Aorta (tissue), 5 donors: ENCODE measurements at places on chromosomes 1 and 21. TPM values are rescaled to one million over a fixed set of nuclear protein-coding genes. Genes with fewer than 3 reads are reported as not detected.
A peak's percentile ranks its signal among the peaks of the same experiment; 100 is the strongest.

Gene FAM72D
- total RNA-seq, result 0.29 TPM

DNA sequence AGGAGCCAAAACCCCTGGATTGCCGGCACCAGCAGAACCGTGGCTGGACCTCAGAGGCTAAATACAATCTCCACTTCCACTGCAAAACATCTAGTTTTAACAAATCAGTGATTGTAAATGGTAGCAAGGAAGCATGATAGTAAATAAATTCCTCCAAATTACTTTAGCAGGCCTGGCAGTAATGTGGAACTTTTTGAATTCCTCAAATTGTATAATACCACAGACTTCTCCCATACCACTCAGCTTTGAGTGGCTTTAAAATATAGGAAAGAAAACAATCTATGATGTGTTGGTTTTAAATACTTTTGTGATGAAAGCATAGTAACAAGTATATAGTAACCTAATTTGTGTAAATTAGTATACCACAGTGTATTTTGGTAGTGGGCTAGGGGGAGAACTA lies 34.1 kb downstream of the NIBAN1 start:
- H3K4me3 ChIP-seq, result no peak overlapping the region
- H3K27me3 ChIP-seq, result no peaks in the 10 kb centered on the region
- DNase-seq, result no peak
- peaks cover 12% of the 10 kb centered on the region for H3K4me1 ChIP-seq
- H3K36me3 ChIP-seq, result no peaks in the 10 kb centered on the region
- peak overlapping the region; percentile 5 for H3K27ac ChIP-seq

GRCh38 chr21:44564886-44565598 lies 6.4 kb upstream of the KRTAP10-3 start:
- no peak overlapping the region for H3K27ac ChIP-seq
- H3K36me3 ChIP-seq, result no peaks in the 10 kb centered on the region
- no peaks in the 10 kb centered on the region for H3K4me1 ChIP-seq
- no peak for DNase-seq

Gene SELL
- 11.4 TPM for total RNA-seq

Gene TDRD5
- total RNA-seq, result not detected

DNA sequence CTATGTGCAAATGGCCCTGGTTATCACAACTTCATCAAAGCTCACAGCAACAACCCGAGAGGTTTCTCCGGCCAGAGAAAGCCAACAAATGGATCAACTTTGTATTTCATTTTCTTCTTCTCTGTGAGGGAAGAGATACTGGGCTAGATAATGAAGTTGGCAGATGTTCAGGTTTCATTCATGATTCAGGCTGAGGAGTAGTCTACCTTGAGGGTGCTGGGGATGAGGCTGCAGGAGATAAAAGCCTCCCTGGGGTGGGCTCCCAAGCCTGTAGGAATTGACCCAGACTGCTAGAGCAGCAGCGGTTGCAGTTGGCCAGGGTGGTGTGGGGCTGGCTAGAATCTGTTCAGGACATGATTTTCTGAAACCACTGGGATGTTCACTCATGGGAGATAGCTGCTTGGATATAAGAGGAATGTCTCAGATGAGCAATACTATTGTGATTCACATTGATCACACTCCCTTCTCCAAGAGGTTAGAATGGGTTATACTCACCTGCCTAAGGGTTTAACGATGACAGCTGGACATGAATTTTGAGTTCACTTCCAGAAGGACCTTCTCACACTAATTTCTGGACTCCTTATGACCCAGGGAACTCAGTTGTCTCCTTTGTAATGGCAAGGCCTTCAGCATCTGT lies 64.0 kb downstream of the SYT6 start:
- H3K36me3 ChIP-seq, result no peaks in the 10 kb centered on the region
- DNase-seq, result no peak
- no peak overlapping the region for H3K27ac ChIP-seq
- no peaks in the 10 kb centered on the region for H3K4me1 ChIP-seq
- no peak overlapping the region for H3K4me3 ChIP-seq
- no peaks in the 10 kb centered on the region for H3K27me3 ChIP-seq

DNA sequence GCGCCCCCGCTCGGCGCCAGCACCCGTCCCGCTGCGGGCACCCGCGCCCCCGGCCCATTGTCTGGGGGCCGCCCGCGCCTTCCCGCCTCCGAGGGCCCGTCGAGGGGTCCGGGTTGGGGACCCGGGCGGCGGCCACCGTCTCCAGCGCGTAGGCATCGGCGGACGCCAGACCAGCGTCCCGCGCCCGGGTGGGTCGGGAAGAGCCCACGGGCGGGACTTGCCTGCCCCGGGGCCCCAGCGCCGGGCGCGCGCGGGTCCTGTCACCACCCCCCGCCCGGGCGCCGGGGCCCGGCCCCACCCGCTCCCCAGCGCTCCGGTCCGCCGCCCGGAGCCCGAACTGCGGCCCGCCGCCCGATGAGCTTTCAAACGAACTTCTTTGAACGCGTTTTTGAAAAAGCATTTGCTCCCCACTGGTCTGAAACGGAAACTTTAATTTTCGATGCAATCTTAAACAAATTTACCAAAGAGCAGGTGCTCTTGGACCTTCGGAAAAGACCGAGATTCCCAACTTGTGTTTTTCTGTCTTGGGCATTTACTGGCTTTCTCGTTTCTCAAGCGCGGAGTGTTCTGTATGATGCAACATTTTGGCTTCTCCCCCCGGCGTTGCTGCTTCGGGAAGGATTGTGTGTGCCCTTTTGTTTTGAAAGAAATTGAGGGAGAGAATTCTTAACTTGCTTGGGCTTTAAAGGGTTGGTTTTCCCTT lies 615 bp downstream of the CLIC4 start:
- peak overlapping the region; percentile 98 for H3K4me3 ChIP-seq
- H3K4me1 ChIP-seq, result peaks cover 3% of the 10 kb centered on the region
- DNase-seq, result peak; percentile 82

DNA sequence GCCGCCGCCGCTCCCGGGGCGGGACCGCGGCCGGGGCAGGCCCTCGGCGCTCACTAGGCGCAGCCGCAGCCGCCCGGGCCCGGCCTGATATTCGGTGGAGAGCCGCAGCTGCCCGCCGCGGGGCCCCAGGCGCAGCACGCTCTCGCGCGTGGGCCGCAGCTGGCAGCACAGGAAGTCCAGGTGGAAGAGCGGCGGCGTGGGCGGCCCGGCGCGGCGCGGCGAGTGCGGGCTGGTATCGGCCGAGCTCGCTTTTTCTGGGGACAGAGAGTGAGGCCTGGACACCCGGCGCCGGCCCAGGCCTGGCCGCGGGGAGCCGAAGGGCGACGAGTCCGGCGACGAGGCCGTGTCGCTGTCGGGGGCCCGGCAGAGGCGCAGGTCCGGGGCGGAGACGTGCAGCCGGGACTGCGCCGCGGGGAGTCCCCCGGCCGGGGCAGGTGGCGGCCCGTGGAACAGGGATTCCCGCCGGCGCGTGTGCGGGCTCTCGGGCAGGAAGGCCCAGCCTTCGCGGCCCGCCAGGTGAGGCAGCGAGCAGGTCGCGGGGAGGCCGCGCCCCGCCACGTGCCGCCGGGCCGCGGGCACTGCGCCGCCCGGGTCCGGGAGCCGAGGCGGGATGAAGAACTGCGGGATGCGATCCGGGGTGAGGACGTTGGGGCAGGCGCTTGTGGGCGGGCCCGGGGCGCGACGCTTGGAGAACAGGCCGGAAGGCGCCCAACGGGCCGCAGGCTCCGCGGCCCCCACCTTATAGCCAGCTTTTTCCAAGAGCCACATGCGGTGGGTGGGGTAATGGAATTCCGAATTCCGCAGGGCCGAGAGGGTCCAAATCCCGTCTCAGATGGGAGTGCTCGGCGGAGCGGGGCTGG lies 1.2 kb downstream of the C2CD4D start:
- H3K27ac ChIP-seq, result no peak overlapping the region
- H3K36me3 ChIP-seq, result no peaks in the 10 kb centered on the region
- H3K27me3 ChIP-seq, result no peaks in the 10 kb centered on the region
- DNase-seq, result no peak
- H3K4me3 ChIP-seq, result peak overlapping the region; percentile 41

Gene SLC2A5
- 17.5 TPM for total RNA-seq

DNA sequence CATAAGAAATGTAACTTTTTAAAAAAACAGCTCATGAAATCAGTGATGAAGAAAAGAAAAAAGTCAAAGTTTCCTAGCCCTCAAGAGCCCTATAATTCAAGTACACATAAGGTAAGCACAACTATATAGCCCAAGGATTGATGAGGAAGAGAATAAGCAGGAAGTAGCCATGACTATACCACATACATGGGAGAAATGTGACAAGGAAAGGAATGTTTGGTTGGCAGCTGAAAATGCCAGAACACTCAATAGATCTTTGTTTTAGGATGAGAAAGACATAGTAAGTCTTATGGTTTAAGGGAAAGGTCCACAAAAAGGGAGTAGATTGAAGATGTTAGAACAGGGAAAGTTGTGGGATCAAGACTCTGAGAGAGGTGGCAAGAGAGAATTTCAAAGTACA lies 5.7 kb downstream of the DOCK7 start:
- H3K27ac ChIP-seq, result no peak overlapping the region
- no peak for DNase-seq
- no peaks in the 10 kb centered on the region for H3K27me3 ChIP-seq
- no peak overlapping the region for H3K4me3 ChIP-seq
- H3K4me1 ChIP-seq, result no peaks in the 10 kb centered on the region

DNA sequence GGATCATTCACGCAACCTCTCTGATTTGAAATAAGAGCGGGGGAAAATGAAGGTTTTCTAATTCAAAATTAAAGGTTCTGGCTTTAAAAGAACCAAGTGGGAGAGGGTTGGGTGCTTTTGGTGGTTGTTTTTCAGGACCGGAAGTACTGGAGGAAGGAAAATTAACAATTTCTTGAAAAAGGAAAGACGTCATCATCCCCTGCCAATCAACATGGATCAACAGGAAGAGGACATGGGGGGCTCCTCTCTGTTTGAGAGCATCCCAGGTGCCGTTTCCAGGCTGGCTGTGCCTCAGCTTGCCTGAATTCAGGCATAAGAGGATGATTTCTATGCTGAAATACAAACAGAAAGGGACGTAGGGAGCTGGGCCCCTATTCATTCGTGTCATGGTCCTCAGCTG lies 21.6 kb upstream of the NID1 start:
- DNase-seq, result no peak
- H3K27ac ChIP-seq, result no peak overlapping the region
- H3K27me3 ChIP-seq, result no peaks in the 10 kb centered on the region
- H3K4me1 ChIP-seq, result no peaks in the 10 kb centered on the region
- H3K36me3 ChIP-seq, result no peaks in the 10 kb centered on the region
- H3K4me3 ChIP-seq, result no peak overlapping the region

Gene KRTAP11-1
- total RNA-seq, result not detected

Gene TFF2
- total RNA-seq, result not detected

DNA sequence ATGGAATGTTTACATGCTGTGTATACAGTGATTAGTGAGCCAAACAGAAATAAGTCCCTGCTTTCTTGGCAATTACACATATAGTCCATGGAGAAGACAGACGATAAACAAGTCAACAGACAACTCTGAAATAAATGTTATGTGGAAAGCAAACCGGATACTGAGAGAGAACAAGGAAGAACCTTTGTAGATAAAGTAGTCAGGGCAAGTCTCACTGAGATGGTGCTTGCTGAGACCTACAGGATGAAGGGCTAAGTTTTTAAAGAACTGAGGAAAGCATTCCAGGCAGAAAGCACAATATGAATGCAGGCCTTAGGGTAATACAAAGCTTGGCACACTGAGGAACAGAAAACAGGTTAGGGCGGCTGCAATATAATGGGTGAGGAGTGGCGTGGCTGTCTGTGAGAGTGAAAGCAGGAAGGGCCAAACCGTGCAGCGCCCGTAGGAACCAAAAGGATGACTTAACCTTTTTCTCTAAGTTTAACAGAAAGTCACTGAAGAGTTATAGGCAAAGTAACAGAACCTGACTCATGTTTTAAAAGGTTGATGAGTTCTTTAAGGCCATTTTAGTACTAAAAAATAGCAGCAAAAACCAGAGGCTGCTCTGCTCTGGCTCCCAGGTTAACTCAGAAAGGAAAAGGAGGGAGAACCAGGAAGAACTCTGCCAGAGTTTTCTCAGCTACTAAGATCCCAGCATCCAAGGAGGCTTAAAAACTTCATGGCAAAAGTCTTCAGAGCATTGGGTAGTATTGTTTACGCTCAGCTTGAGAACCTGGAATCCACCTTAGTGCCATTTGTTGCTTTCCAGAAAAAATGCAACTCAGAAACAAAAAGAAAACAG lies 8.7 kb upstream of the TTF2 start:
- no peaks in the 10 kb centered on the region for H3K4me1 ChIP-seq
- DNase-seq, result no peak
- no peak overlapping the region for H3K4me3 ChIP-seq
- H3K36me3 ChIP-seq, result no peaks in the 10 kb centered on the region

- no peaks in the 10 kb centered on the region for H3K36me3 ChIP-seq
- H3K27me3 ChIP-seq, result no peaks in the 10 kb centered on the region
- no peak overlapping the region for H3K27ac ChIP-seq
- H3K4me1 ChIP-seq, result no peaks in the 10 kb centered on the region
Observed at GRCh38 chr1:57485643-57486042, 61.8 kb upstream of the DAB1 start.

Gene IFI44
- 37.5 TPM for total RNA-seq

Gene CD2
- 5.5 TPM for total RNA-seq

GRCh38 chr1:202288177-202288576 lies 53.6 kb downstream of the UBE2T start:
- H3K27me3 ChIP-seq, result no peaks in the 10 kb centered on the region
- no peak for DNase-seq
- no peak overlapping the region for H3K4me3 ChIP-seq
- no peaks in the 10 kb centered on the region for H3K36me3 ChIP-seq
- H3K27ac ChIP-seq, result no peak overlapping the region
- peaks cover 7% of the 10 kb centered on the region for H3K4me1 ChIP-seq

Gene GUCA2B
- total RNA-seq, result not detected
